ENCODE measurements at places on chromosomes 1 and 21.

DNA sequence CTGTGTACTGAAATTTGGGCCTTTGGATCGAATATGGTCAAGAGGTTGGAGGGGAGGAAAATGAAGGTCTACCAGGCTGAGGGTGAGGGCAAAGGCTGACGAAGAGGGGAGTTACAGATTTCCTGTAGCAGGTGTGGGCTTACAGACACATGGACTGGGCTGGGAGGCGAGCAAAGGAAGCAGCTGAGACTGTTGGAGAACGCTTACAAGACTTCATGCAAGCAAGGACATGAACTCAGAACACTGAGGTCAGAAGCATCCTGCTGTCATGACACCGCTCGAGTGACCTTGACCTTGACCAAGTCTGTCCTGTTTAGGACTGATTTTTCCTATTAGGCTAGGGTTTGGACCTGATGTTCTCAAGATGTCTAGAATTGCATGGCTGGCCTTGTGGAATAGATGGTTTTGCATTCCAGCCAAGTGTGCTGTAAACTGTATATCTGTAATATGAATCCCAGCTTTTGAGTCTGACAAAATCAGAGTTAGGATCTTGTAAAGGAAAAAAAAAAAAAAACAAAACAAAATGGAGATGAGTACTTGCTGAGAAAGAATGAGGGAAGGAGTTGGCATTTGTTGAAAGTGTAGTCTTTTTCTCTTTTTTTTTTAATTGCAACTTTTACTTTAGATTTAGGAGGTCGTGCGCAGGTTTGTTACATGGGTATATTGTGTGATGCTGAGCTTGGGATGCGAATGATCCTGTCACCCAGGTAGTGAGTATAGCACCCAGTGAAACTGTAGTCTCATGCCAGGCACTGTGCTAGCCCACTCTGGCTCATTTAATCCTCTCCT is 5.8 kb downstream of the ELF3 start:
- no peak for DNase-seq

DNA sequence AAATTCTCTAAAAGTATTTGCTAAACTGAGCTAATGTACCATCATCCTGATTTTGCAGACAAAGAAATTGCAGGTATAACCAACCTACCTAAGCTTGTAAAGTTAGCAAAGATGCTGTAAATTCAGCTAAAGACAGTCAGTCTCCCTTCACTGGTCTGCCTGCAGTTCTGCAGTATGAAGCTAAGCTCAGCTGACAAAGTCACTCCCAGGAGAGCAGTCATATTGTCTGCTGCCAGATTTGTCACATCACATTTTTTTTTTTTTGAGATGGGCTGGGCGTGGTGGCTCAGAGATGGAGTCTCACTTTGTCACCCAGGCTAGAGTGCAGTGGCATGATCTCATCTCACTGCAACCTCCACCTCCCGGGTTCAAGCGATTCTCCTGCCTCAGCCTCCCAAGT is 8.9 kb upstream of the CMPK1 start:
- no peak for DNase-seq

GRCh38 chr1:53929246-53929960 is 16.1 kb downstream of the IFT25 start:
- DNase-seq = no peak

DNA sequence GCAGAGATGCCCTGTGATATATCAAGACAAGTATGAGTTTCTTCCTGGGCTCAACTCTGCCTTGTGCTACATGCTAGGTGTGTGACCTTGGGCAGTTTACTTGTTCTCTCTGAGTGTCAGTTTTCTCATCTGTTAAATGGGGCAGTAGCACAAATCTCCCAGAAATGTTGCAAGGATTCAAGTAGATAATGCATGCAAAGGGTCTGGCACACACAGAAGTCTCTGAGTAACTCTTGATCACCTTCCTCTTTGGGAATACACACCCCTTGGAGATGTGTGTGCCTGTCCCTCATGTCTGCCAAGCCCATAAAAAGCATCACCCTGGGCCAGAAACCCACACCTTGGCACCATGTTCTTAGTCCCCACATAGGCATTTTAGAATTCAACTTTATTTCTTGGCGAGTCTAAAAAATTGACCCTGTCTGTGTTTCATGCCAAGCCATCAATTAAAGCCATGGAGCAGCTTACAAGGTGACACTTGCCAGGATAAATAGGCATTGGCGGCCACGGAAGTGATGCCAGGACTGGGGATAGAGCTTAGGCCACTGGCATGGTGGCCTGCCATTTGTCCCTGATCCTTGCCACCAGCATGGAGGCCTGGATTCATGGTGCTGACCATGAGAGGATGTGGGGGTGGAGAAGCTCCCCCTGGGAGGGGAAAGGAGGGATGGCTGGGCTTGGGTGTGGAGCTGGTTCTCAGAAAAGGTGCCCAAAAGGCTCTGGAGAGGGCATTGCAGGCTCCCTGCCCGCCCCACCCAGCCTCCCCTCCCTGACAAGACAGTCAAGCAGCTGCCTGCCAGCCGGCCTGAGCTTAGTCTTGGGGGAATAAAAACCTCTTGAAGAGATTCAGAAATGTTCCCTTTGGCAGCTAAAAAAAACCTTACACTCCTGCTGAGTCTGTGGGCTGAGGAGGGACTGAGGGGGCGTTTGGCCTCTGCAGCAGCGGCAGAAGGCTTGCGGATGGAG is 118.0 kb upstream of the IPO9 start:
- DNase-seq = no peak

- DNase-seq = no peak
Observed at GRCh38 chr1:42676534-42677087, 5.6 kb upstream of the YBX1 start.

- DNase-seq = no peak
Observed at GRCh38 chr1:82786883-82787282, 986.1 kb downstream of the ADGRL2 start.

GRCh38 chr1:32681509-32681908 is 21.1 kb downstream of the SYNC start:
- no peak for DNase-seq
